ENCODE measurements at places on chromosomes 5 and 9. TPM values are rescaled to one million over a fixed set of nuclear protein-coding genes. Genes with fewer than 3 reads are reported as not detected.
A peak's percentile ranks its signal among the peaks of the same experiment; 100 is the strongest.

Gene LRRTM2
- 0.21 TPM for polyA plus RNA-seq

Gene CCL21
- polyA plus RNA-seq: 3.1 TPM

Gene ZCCHC10
- polyA plus RNA-seq: 17.0 TPM

GRCh38 chr9:68949271-68950000 lies 64.5 kb downstream of the PRKACG start:
- DNase-seq: peak; percentile 12

- peak; percentile 95 for DNase-seq
Measured at GRCh38 chr5:6766604-6767093, 53.4 kb downstream of the TENT4A start.

DNA sequence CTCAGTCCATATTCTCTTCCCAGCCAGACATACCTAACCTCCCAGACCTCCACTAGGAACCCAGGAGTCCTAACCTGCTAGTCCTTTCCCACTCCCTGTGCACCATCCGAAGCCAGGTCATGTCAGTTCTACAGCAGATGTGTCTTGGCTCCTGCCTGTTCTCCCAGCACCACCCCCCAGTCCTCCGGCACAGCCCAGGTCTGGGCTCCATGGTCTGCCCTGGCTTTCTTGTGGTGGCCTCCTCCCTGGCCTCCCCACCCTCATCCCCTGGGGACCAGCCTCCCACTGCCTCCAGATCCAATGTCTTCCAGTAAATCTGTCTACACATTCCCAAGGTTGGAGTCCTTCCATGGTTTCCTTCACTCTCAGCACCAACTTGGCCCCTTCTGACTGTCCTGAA lies 20.0 kb downstream of the KCNIP1 start:
- no peak for DNase-seq

GRCh38 chr9:5554254-5554653 lies 43.9 kb downstream of the PDCD1LG2 start:
- DNase-seq: no peak

DNA sequence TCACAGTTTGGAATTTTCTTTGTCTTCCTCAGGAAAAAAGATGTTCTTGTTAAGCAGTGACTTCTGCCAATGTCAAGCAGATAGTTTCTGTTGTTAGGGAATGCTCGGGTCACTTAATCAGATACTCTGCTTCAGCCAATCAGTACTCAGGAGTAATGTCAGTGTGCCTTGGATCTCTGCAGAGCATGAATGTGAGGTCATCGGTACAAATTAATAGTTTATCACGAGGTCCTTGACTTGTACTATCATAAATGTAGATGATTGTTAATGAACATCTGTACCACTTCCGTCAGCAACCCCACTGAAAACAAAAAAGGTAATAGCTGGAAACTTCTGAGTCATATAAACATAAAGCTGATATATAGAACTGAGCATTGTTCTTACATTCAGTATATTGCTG lies 73.6 kb downstream of the FBXL7 start:
- no peak for DNase-seq

DNA sequence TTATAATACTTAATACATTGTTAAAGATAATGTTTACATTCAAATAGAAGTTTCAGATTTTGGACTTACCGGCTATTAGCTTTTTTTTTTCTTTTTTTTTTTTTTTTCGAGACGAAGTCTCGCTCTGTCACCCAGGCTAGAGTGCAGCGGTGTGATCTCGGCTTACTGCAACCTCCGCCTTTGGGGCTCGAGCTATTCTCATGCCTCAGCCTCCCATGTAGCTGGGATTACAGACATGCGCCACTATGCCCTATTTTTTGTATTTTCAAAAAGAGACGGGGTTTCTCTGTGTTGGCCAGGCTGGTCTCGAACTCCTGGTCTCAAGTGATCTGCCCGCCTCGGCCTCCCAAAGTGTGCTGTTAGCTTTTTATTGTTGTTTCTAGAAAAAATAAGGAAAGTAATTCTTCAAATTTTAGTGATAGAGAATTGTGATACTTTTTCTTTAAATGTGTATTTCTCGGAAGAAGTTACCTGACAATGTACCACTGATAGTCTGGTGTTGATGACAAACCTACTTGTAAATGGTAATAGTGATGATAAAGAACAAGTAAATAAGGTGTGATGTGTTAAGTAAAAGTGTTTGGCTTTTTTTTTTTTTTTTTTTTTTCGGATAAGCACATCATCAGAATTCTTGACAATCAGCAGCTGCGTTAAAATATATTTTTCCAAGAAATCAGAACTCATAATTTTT lies 2.7 kb downstream of the CDC42SE2 start:
- no peak for DNase-seq

- peak; percentile 15 for DNase-seq
Measured at GRCh38 chr5:83035373-83036100, 41.7 kb downstream of the TMEM167A start.

DNA sequence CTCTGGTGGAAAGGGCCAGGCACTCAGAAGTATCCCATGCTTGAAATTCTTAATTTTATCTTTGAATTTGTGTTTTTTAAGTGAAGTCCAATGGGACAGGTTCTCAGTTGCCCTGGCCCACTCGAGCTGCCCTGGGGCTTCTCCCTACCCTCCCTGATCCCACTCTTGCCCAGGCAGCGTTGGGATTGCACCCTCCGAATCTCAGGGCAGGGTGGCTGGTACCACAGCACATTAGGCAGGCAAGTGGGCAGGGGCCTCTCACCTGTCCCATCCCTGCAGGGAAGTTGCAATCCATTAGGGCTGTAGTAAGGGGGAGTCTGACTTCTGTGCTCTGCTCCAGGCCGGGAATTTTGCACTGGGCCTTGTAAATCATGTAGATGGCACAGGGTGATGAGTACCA lies 2.7 kb downstream of the RUFY1 start:
- no peak for DNase-seq

DNA sequence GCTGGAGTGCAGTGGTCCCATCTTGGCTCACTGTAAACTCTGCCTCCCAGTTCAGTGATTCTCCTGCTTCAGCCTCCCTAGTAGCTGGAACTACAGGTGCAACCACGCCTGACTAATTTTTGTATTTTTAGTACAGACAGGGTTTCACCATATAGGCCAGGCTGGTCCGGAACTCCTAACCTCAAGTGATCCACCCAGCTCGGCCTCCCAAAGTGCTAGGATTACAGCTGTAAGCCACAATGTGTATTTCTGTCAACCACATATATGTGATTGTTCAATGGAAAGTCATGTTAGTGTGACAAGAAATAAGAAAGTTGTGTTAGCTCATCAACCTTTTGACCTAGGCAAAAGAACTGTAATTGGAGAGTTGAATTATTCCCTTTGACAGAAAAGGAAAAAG lies 677.1 kb upstream of the CHD1 start:
- no peak for DNase-seq

DNA sequence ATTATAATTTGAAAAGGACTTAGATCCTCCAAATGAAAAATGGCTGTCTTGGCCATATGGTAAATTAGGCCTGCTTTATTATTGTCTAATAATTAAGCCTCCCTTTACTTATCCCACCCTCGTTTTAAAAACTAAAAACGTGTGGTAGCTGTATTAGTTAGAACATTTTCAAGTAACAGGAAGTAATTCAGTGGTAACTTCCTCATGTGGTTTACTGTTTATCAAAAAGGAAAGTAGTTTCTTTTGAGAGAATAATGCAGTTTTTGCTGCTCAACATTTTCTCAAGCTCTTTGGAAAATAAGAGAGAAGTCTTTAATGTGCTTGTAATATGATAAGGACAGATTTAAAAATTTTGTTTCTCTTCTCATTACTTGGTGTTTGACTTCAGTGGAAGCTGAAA lies 26.0 kb downstream of the ZCCHC7 start:
- DNase-seq: no peak

GRCh38 chr5:77546-77945 lies 14.4 kb upstream of the PLEKHG4B start:
- DNase-seq: no peak

DNA sequence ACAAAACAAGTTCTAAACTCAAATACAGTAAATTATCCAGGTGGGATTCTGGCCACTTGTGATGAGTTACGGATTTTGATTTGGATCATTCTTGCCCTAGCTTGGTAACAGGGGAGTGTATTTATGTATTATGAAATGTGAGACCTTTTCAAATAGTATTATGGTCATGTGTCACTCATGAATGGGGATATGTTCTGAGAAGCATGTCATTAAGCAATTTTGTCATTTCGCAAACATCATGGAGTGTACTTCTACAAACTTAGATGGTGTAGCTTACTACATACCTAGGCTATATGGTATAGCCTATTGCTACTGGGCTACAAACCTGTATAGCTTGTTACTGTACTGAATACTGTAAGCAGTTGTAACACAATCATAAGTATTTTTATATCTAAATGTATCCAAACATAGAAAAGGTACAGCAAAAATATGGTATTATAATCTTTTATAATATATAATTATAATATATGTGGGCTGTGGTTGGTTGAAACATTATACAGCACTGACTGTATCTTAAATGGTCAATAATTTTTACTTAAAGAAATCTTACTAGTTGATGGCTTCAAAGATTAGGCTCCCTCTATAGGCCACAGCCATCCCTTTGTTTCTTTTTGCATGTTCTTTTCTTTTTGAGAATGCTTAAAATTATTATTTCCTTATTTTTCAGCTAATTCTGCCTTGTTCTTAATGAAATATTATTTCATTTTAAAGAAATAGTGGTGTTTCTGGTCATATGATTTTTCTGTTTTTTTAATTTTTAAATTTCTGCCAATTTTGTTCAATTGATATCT lies 128.4 kb downstream of the MAST4 start:
- no peak for DNase-seq

DNA sequence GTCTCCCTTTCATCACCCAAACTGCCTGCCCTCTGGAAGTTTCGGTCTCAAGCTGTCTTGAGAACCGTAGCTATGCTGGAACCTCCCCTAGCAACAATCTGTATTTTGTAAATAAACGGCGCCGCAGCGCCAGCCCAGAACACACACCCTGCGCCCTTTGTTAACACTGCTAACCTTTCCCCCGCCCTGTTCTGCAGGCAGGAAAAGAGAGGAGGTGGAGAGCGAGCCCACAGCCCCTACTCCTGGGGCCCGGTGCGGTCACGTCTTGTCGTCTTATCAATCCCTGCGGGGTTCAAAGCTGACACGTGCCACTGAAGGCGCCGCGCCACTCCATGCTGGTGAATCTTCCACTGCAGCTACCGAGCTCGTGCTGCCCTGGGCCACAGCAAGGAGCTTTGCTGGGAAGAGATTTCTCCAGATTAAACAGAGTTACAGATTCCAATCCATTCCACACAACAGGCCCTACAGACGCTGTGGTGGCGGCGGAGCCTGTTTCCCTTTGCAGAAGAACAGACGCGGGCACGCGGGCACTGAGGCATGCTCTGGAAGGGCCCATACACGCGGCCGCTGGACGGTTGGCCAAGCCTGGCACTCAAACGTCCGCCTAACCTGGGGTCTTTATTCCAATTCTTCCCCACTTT lies 25.3 kb downstream of the ZDHHC11B start:
- DNase-seq: peak; percentile 71

DNA sequence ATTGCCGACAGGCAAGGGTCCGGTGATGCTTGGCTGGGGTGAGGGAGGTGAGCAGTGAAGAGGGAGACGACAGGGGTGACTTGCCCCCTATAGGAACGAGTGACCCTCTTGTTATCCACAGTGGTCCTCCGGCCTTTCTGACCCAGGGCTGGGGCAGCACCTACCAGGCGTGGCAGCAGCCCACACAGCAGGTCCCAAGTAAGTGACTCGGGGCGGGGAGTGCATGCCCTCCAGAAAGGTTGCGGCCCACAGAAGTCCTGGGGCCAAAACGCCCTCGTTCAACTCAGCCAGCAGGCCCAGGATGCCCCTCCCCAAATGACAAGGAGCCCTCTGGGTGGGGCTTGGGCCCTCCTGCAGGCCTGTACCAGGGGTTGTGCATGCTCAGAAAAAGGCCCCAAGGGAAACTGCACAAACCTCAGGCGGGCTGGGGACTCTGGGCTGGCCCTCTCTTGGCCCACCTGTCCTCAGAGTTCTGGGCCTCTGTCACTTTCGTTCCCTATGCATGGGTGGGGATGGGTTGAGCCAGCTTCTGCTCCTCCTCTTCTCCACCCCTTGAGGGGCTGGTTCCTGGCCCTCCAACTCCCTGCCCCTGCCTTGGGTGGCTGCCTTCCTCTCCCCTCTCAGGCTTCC lies 32.2 kb upstream of the PRDM12 start:
- DNase-seq: no peak
